ENCODE measurements at places on chromosomes 3 and 15.

DNA sequence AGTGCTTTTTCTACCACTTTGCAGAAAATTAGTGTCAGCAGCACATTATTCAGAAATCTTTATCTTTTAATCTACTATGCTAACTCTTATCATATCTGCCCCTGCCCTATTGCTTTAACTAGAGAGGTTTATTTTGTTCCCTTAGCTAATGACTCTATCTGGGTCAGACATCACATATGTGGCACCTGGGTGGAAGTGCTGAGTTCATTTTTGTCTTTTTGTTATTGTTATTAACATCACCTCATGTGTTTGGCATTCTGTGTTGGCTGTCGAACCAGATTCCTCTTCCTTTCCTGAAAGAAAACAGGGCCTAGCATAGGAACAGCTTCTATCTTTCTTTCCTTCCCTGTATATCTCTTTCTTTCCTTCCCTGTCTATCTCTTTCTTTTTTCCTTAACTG lies 100.7 kb downstream of the RBMS3 start:
- no peak for DNase-seq

DNA sequence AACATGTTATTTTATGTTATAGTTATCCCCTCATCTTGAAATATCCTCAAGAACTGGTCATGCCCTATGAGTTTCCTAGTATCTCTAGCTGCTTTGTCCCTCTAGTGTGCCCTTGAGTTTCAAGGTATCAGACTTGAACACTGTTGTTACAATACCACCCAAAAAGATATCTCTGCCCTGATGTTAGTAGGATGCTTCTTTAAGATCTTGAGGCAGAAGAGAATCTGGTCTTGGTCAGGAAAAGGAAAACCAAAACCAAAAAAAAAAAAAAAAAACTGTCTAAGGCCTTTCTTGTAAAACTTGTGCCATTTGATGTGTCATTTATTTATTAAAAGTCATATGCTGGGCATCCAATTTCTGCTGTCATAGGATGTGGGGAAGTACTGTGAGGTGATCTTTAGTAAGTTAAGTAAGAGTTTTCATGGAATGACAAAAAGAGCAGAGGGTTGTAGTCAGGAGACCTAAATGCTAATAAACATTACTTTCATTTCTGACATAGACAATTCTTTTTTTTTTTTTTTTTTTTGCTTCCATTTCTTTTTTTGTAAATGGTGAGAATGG lies 229.7 kb downstream of the NECTIN3 start:
- DNase-seq: no peak

- no peak for DNase-seq
Measured at GRCh38 chr15:67097930-67098740, 32.7 kb downstream of the SMAD3 start.

GRCh38 chr15:58686286-58686685 lies 63.2 kb downstream of the ADAM10 start:
- DNase-seq: no peak

GRCh38 chr3:154191520-154191919 lies 70.3 kb downstream of the ARHGEF26 start:
- no peak for DNase-seq

DNA sequence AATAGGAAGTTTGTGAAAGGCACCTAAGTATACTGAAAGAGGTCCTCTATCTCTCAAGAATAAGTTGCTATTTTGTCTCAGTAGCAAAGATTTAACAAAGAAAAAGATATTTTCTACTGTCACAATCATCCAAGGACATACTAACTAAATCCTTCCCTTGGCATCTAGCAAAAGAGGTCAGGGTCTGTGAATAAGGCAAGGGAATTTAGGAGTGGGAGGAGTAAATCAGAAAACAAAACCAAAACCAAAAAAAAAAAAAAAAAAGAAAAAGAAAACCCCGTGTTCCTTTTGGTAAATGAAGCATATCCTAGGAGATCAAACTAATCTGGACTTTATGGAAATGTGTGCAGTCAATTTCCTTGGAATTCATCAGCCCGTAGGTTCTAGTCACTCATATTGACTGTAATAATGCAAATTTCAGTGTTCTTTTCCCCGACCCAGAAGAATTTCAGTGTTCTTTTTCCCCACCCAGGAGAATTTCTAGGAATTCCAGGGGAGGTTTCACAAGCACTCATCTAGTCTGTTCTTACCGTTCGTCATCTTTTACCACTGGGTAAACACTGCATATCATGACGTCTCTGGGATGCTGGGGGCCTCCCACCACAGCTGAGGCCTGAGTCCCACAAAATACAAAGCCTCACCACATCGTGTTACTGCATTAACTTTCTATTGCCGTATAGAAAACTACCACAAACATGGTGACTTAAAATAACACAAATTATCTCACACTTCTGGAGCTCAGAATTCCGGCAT lies 113.8 kb upstream of the CCDC54 start:
- no peak for DNase-seq

DNA sequence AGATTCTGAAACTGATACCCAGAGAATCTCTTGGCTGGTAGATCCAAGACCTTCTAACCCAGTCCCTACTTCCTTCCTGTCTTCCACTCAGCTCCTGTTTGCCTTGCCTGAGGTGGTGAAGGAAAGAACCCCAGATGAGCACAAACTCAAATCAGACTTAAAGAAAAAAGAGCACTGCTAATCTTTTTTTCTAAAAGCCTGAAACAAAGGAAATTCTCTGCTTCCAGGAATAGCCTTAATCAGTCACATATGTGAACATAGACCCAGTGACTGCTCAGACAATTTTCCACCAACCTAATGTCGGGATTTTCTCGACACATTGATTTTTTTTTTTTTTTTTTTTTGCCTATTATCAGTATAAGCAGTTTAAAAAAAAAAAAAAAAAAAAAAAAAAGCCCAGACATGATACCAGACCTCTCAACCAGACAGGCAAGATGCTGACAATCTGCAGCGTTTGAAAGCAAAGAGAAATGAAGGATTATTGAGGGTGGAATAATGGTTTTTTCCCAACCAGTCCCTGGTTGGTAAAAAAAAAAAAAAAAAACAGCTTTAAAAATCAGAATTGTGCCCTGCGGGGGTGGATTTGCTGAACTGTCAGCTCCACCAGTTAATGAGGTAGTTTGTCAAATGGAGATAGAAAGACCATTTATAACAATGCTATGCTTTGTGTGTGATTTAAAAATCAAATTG lies 256.8 kb upstream of the RARB start:
- DNase-seq: no peak

DNA sequence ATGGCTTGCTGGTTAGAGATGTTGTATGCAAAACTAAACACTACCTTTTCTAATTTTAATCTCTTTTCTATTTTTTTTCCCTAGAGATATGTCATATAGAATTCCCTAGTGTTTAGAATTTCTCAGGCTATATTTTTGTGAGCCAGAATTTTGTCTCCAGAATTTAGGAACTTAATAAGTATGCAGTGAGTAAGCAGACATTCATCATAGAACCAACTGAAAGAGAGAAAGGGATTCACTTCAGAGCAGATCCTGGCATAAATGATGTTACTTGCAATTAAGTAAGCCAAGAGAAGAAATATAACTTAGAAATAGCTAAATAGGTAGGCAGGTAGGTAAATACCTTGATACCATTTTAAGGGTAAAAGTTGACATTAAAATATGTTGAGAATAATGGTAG lies 288.9 kb downstream of the ZNF385D start:
- DNase-seq: no peak

GRCh38 chr15:90870354-90871138 lies 2.2 kb downstream of the FURIN start:
- no peak for DNase-seq

DNA sequence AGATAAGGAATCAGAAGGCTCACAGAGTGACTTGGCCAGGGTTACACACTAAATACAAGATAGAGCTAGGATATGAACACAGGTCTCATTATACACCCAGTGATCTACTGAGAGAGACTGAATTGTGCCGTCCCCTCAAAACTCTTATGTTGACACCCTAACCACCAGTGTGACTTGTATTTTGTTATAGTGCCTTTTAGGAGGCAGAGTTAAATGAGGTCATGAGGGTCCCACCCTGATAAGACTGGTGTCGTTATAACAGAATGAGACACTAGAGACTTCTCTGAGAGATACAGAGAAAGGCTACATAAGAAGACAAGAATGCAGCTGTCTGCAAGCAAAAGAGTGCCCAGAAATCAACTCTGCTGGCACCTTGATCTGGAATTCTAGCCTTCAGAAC lies 12.6 kb downstream of the KPNA1 start:
- no peak for DNase-seq

- no peak for DNase-seq
Measured at GRCh38 chr3:81624756-81625155, 136.7 kb downstream of the GBE1 start.

GRCh38 chr3:34365231-34365630 lies 566.8 kb downstream of the PDCD6IP start:
- DNase-seq: no peak

DNA sequence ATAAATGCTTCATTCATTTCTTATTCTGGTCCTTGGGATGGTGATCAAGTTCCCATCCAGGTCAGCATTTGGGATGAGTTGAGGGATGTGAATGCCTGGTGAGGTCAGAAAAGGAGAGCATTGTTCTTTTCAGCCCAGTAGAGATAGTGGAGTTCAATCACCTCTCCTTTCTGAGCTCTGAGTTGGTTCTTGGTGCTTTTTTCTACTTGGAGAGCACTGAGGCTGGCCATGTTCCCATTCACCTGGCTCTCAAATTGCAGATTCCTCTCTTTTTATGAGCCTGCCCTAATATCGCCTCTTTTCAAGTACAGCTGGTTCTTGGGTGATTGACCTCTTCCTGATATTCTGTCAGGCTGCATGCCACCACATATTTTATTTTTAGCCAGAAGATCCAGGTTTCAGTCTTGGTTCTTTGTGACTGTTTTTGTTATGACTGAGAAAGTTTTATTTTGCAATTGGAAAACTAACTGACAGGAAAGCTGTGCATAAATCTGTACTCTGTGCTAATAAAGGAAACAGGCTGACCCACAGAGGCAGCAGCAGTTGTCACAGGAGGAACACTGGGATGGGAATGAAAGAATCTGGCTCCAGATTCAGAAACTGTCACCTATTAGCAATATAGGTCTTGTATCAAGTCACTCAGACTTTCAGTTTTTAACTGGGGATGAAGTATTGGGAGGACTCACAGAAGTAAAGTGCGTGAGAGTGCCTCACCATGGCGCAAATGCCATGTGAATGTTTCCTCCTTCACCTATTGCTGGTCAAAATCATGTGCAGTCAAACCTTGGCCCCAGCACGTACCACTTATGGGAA lies 10.7 kb downstream of the AQP9 start:
- DNase-seq: no peak

- no peak for DNase-seq
Measured at GRCh38 chr15:48858401-48858800, 19.5 kb upstream of the EID1 start.

DNA sequence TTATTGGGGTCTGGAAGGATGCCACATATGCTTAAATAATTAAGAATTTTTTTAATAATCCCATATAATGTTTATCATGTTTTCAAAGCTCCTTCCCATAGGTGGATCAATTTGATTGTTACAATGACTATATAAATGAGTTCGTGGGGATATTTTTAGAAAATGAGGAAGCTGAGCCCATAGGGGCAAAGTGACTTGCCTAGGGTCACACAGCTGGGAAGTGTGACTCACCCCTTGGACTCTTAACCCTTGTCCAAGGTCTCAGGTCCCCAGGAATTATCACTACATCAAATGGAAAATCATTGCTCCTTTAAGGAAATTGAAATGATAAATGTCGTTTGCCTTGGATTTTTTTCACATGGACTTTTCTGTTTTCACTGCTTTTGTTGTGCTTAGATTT lies 161.2 kb upstream of the RGMA start:
- DNase-seq: no peak

GRCh38 chr3:134404366-134404885 lies 30.2 kb upstream of the AMOTL2 start:
- DNase-seq: no peak

DNA sequence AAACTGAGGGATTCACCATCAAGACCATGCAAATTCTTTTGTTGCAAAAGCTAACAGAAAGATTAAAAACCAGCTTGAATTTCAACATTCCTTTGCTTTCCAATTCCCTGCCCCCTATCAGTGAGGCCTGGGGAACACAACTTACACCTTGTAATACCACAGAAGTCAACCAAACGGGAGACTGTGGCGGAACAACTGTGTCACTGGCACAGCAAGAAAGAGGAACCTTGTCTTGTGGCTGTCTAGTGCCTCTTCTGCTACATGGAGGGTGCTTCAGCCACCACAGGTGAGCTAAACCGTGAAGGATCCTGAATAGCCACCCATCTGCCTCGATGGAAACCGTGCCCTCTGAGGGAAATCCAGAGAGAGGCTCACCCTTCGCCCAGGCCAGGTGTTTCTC lies 11.4 kb downstream of the CCDC12 start:
- DNase-seq: no peak

DNA sequence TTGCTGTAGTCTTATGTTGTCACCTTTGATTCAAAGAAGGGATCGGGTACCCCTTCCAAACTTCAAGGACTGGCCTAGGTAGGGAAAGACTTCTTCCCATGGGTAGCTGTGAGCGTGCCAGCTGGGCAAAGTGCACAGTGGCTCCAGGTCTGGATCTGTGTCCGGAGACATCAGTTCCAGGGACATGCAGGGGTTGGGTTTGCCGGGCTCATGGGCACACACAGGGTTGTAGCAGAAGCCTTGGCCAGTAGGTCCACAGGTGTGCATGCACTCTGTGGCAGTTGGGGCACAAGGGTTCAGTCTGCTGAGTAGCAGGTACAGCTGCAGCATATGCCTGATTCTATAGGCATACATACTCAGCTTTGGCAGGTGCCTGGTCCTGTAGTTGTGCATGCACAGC lies 111.2 kb downstream of the EFHB start:
- no peak for DNase-seq

GRCh38 chr3:166663194-166663593 lies 716.9 kb downstream of the ZBBX start:
- no peak for DNase-seq

GRCh38 chr15:73732930-73733329 lies 20.2 kb downstream of the INSYN1 start:
- DNase-seq: no peak

- DNase-seq: no peak
Measured at GRCh38 chr3:66585520-66586095, 84.8 kb upstream of the LRIG1 start.

- DNase-seq: no peak
Measured at GRCh38 chr3:48739955-48740823, 23.2 kb upstream of the IP6K2 start.

DNA sequence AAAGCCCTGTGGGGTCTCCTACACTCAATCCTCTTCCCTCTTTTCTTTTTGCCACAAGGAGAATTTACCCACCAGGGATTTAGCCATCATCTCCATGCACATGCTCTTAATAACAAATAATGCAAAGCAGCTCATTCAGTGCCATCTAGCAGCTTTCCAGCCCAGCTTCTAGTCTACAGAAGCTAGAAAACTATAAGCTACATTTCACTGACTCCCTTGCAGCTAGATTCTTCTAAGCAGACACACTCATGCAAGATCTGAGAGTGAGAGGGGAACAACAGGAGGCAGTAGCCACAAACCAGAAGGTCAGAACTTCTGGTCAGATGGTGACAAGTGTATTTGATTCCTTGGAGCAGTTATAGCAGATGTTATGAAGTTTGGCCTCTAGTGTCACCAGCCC lies 25.5 kb downstream of the OSBPL10 start:
- DNase-seq: no peak

DNA sequence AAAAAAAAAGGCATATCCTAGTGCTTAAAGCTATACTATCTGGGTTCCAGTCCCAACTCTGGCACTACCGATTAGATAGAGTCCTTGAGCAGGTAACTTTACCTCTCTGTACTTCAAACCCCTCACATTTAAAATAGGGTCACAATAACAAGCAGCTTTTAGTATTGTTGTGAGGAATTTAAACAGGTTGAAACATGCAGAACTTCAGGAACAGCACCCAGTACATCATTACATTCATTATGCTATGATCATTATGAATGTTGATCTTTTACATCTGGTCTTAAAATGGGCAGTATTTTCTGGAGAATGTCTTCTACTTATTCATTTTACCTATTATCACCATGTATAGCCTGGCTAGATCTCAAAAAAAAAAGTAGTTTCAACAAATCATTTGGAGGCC lies 176.1 kb upstream of the CCDC54 start:
- DNase-seq: no peak
